ENCODE measurements at places on chromosomes 7 and 10.

DNA sequence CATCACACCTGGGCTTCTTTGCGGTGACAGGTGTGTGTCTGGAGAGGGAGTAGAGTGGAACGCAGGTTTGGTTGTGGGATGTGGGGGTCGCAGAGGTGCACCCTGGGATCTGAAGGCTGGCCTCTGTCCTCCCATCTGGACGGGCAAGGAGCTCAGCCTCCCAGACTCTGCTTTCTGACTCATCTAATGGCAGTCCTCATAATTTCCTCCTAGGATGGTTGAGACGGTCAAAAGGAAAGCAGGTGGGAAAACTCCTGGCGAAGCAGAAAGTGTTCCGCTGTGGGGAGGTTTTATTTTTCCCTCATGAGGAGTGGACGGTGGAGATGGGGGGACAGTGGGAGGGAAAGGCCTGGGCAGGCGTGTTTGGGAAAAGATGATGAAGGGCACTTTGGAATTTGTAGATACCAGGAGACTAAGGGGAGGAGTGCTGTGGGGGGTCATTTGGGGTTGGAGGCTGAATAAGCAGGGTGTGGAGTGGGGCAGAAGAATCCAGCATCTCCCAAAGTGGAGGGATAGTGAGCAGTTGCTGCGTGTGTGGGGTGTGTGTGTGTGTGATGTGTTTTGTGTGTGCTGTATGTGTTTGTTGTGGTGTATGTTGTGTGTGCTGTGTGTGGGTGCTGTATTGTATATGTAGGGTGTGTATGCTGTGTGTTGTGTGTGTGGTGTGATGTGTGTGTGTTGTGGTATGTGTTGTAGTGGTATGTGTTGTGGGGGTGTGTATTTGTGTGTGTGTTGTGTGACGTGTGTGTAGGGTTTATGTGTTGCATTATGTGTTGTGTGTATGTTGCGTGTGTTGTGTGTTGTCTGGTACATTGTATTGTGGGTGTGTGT, 97.2 kb upstream of the PODXL start:
- no peak for DNase-seq

DNA sequence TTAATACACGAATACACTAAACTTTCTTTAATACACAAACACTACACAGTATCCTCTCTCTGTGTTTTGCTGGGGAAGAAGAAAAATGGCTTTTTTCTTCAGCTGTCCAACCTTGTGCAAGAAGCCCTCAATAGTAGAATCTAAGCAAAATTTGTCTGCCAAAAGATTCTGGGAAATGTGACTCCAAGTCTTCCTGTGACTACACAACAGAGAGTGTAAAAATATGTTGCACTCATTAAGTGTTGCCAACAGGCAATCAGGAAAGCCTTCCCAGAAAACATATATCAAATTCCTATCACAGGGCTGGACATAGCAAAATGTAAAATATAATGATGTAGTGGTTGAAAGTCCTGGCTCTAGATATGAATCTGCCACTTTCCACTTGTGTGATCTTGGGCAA, 825.1 kb upstream of the ZWINT start:
- no peak for DNase-seq

DNA sequence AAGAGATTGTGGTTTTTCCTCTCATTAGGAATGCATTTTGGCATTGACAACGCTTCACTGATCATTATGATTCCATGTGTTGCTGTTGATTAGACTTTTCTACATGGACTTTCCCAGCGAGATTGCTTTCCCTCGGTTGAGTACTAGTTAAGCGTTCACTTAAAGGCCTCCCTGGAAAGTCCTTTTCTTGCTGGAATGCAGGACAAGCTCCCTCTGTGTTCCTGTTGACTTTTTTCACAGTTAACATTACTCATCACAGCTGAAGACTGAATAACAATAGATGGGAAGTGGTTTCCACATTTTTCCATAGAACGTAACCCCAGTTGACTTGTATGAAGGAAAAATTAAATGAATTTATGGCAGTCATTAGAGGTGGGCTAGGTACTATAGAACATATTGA, 2.6 kb upstream of the CAV1 start:
- no peak for DNase-seq

GRCh38 chr7:137958470-137959431, 43.1 kb downstream of the CREB3L2 start:
- DNase-seq, result no peak

GRCh38 chr10:27950242-27950564, 48.7 kb downstream of the ODAD2 start:
- no peak for DNase-seq

DNA sequence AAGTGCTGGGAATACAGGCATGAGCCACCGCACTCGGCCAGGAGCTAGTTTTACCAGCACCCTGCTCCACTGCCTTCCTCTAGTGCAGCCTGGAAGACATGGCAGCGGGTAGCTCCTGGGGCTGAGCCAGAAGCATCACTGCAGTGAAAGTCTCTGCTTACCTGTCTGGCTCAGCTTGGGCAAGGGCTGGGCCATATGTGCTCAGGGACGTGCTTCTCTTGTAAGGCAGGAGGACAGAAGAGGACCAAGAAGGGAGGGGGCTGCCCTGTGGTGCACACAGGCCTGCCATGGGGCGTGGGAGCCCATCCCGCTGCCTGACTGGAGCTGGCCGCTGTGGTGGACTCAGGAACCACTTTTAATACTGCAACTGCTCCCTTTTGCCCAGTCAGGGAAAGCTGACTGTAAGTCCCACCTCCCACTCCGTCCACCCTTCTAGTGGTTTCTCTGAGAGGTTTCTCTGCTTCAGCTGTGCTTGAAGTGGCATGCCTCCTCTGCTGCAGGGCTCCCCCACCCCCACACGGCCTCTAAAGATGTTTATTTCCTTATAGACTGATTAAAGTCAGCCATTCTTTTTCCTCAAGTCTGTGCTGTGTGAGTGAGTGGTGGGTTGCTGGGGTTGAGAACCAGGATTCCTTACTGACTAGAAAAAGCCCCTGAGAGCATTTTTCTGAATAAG, 25.3 kb upstream of the C10orf95 start:
- no peak for DNase-seq

GRCh38 chr7:114417290-114417689, 2.7 kb downstream of the FOXP2 start:
- DNase-seq, result no peak

DNA sequence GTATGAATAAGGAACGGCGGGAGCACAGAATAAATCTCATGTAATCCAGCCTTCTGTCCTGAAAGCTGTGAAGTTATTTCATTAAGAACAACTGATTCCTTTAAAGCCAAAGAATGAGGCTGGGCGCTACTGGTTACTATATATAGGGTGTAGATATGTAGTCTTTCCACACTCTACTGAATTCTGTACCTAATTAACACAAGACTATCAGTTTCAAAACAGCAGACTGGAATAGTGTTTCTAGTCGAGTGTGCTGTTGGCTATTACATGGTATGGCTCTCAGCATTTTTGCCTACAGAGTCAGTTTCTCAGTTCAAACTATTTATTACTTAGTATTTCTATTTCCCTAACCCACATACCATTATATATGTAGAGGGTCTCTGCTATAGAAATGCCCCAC, 163.3 kb downstream of the THSD7A start:
- no peak for DNase-seq

DNA sequence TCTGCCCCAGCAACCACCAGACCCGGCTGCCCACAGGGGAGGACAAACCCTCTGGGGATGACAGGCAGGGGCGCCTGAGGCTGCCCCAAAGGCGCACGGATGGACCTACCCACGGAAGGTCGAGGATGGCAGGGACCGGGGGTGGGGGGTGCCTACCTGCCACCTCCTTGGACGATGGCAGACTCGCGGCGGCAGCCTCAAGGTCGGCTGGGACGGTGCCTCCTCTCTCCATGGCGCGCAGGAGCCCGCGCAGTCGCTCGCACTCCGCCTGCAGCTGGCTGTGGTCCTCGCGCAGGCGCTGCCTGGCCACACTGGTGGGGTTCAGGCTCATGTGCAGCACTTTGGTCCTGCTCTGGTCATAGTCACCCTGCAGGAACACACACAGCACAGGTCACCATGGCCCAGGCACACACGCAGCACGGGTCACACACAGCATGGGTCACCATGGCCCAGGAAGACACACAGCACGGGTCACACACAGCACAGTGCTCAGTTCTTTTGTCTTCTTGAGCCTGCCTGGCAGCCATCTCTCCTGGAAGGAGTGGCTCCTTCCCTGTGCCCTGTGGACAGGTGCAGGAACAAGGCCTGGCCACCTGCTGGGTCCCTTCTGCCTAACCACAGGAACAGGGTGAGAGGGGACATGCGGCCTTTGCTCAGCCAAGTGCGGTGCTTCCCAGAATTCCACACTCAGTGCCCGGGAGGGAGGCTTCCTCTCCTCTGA, 266.6 kb downstream of the ELFN1 start:
- DNase-seq, result no peak

GRCh38 chr7:7051206-7051877, 131.0 kb upstream of the C1GALT1 start:
- no peak for DNase-seq

GRCh38 chr10:31320550-31321211, 1.7 kb downstream of the ZEB1 start:
- no peak for DNase-seq

GRCh38 chr10:121804460-121804859, 123.4 kb downstream of the ATE1 start:
- DNase-seq, result no peak

GRCh38 chr7:142513178-142513955, 235.9 kb upstream of the PRSS1 start:
- no peak for DNase-seq

DNA sequence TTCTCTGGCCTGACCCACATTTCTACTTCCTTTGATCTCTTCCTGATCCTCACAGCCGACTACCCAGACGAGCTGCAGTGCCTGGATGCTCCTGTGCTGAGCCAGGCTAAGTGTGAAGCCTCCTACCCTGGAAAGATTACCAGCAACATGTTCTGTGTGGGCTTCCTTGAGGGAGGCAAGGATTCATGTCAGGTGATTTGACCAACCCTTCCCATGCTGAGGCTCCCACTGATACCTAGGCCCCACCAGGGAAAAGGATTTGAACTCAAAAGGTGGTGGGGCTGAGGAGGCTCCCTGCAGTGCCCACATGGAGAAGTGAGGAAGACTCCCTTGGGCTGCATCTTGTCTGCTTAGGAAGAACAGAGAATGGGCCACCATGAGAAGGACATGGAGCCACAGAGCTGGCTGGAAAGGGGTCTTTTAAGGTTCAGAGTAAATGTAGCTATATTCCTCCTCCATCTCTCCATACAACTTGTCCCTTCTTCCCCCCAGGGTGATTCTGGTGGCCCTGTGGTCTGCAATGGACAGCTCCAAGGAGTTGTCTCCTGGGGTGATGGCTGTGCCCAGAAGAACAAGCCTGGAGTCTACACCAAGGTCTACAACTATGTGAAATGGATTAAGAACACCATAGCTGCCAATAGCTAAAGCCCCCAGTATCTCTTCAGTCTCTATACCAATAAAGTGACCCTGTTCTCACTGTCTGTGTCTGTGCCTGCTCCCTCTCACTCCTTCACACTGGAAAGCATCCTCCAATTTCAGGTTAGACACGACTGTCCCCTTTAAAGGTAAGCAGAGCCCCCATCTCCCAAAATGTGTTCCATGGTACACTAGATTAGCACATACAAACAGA, 3.3 kb downstream of the PRSS1 start:
- no peak for DNase-seq

- DNase-seq, result no peak
Observed at GRCh38 chr7:6291531-6291930, 19.1 kb upstream of the CYTH3 start.

DNA sequence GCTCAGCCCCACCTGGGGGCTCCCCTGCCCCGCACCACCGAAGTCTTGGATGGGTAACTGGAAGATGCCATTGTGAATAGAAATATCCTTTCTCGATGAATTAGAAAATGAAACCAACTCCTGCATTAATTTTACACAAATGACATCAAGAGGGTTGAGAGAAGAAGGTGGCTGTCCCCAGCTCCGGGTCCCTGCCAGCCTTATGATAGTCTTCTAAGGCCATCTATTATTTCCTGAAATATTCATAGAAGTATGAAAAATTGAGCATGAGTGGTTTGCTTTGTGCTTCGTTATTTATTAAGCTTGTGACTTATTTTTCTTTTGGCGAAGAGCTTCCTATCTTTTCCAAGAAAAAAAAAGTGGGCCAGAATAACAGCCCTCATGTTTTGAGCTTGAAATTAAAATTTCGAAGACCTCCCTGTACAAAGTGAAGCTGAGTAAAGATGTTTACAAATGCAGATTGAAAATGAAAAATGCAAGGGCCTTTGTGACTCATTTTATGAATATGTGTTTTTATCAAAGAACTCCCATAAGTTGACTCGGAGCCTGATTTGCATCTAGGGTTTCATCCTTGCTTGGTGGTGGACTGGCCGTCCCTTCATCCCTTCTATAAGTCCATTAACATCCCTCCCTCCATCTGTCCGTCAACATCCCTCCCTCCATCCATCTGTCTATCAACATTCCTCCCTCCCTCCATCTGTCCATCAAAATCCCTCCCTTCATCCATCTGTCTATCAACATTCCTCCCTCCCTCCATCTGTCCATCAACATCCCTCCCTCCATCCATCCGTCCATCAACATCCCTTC, 20.5 kb upstream of the CFAP46 start:
- no peak for DNase-seq

- no peak for DNase-seq
Observed at GRCh38 chr10:114239117-114239993, at the start of gene VWA2. VWA2 (plus strand) TSS chr10:114239254; CDS start chr10:114248714, 9,460 bp downstream.

- no peak for DNase-seq
Observed at GRCh38 chr7:78316110-78316509, 517.5 kb downstream of the PHTF2 start.

GRCh38 chr7:107933386-107934013, 42.5 kb downstream of the DLD start:
- no peak for DNase-seq

GRCh38 chr7:150944066-150945042, 33.8 kb downstream of the KCNH2 start:
- DNase-seq, result no peak

- no peak for DNase-seq
Observed at GRCh38 chr10:102406815-102407214, 11.3 kb downstream of the NFKB2 start.

GRCh38 chr7:44172803-44173424, 16.3 kb downstream of the GCK start:
- no peak for DNase-seq

- DNase-seq, result no peak
Observed at GRCh38 chr10:13382703-13383398, 34.8 kb upstream of the SEPHS1 start.

GRCh38 chr7:3304131-3304530, 3.1 kb downstream of the SDK1 start:
- DNase-seq, result no peak

- no peak for DNase-seq
Observed at GRCh38 chr7:128233471-128233870, 7.6 kb upstream of the LEP start.

DNA sequence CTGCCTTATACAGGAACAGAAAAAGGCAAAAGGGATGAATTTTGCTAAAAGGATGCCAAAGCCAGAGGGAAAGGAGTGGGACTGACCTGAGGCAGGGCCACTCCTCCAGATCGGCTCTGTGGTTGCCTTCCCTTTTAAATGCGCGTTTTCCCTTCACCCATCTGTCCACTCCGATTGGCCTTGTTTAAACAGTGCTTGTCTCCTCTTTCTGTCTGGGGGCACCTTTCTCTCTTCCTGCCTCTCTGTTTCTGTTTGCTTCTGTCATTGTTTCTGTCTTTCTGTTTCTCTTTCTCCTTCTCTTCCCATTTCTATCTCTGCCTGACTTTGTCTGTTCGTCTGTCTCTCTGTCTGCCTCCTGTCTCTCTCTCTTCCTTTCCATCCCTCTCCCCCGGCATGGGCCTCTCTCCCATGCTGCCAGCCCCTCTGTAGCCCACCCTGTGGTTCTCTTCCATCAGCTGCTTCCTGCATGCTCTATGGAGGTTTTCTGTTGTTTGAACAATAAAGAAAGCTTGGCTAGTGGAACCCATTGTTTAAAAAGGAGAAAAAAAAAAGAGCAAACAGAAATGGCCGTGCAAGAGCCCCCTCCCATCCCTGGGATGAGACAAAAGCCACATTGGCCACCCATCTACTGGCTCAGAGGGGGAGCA, 29.5 kb upstream of the HSPB1 start:
- DNase-seq, result no peak
